ENCODE measurements at places on chromosomes 16 and 17.

DNA sequence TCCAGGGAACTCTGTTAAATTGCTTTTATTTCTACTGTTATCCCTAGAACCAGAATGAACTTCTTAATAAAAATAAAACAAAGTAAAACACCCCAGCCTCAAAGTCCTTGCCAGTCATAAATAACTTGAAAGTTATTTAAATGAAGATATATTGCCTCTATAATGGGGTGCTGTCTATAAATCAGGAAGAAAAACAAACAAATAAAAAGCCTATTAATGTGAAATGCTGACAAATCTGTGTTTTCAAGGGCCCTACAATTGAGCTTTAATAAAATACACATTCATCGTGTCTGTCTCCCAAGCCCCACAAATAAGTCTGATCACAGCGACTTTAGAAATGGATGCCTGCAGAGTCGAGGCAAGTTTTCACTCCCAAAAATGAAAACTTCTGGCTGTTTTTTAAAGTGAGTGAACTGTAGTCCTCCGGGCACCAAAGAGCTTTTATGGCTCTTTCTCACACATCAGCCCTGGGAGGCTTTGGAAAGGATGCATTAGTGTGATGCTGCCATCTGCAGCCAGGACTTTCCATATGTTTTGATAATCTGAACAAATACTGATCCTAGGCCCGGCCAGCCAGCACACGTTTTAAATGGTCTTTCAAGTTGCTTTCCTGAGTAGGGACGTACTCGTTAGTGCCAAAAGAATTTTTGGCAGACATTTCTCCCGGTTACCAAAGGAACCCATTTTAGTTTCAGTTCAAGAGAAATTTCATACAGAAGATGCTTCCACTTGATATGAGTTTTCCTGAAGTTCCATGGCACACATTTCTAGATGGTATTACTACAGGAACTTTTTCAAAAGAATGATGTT is 16.3 kb downstream of the NACA2 start:
- DNase-seq: peak; percentile 16

DNA sequence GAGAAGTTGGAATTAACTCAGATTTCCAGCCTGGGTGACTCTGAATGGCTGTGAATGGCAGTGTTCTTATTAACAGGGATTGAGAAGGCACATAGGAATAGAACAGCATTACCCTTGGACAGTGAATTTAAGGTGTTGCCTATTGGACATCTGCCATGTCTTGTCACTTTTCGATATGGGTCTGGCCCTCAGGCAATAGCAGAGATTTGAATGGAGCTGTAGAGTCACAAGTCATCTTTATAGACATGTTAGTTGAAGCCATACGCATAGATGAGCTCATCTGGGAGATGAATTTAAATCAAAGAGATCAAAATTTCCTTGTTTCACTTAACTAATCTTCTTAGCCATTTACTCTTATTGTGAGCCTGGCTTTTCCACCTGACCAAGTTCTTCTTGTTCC is 14.9 kb upstream of the DHRS11 start:
- DNase-seq: no peak

DNA sequence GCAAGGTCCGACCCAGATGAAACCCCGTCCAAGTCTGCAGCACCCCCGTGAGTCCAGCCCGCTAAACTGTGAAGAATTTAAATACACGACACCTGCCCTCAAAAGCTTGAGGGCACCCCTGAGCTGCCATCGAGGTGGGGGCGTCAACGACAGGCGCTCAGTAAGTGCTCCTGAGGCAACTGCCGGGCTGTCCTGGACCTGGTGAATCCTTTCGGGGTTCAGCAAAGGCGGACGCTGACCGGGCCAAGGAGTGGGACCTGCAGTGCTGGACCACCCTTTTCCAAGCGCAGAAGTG is 512 bp upstream of the ENDOV start:
- DNase-seq: peak; percentile 25

DNA sequence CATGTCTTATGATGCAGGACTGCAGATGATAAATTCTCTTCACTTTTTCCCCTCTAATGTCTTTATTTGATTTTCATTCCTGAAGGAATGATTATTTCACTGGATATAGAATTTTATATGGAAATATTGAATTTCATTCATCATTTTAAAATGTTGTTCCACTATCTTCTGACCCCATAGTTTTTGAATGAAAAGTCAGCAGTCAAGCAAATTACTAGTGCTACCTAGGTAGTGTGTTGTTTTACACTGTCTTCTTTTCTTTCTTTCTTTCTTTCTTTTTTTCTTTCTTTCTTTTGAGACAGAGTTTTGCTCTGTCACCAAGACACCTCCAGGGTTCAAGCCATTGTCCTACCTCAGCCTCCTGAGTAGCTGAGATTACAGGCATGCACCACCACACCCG is 76.9 kb downstream of the WSB1 start:
- no peak for DNase-seq

DNA sequence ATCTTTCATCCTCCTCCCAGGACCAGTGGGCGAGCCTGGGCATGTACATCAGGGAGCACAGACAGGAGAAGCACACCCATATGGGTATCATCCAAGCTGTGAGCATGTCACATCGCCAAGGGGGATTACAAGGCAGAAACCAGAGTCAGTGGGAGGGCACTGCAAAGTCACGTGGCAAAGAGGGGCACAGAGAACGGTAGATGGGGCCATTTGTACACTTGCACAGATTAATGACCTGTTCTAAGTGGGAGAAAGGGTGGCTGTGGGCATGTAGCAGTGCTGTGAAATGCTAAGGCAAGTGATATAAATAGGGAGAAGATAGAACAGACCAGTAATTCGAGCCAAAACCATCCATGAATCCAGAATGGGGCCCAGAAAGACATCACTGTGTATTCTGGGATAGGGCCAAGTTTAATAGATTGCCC is 265.0 kb downstream of the CPPED1 start:
- no peak for DNase-seq

GRCh38 chr17:40072040-40072734 is 9.4 kb downstream of the THRA start:
- DNase-seq: peak; percentile 40

GRCh38 chr17:44203731-44204440 is 4.2 kb upstream of the ATXN7L3 start:
- DNase-seq: peak; percentile 94

- DNase-seq: no peak
These were observed 20.1 kb downstream of the EPOP start for GRCh38 chr17:38654411-38655398.

All from NB4 (cell line).